ENCODE measurements at places on chromosomes 3 and 15.

GRCh38 chr3:34727700-34728099 is 911.6 kb upstream of the ARPP21 start:
- DNase-seq, result no peak

- DNase-seq, result no peak
Measured at GRCh38 chr3:61669668-61670299, 108.4 kb downstream of the PTPRG start.

GRCh38 chr15:58924327-58924726 is 9.2 kb downstream of the SLTM start:
- no peak for DNase-seq

DNA sequence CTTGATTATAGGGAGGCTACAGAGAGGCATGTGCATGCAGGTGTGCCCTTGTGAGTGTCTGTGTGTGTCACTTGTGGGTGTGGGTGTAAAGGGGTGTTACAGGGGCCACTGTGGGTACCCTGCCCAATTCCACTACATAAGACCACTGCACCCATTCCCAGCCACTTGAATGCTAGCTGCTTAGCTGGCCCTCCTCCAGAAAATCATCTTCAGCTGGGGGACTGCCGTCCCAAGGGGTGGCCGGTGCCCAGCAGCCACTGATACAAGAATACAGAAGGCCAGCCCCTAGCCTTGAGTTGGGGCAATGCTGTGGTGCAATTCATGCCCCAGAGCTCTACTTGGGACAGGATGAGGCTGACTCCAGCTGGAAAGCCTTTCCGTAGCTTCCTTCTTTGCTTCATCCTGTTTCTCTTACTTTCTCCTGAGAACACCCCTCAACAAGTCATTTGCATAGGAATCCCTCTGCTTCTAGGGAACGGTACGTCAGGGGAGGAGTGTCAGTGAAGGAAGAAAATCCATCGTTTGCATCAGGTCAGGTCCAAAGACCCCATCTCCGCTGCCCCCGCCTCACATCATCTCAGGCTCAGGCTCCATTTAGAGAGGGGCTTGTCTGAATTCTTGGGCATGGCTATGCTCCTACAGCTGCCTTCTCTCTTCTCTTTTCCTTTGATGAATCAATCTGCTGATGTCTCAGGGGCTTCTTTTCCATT is 72.0 kb downstream of the SCN5A start:
- no peak for DNase-seq

DNA sequence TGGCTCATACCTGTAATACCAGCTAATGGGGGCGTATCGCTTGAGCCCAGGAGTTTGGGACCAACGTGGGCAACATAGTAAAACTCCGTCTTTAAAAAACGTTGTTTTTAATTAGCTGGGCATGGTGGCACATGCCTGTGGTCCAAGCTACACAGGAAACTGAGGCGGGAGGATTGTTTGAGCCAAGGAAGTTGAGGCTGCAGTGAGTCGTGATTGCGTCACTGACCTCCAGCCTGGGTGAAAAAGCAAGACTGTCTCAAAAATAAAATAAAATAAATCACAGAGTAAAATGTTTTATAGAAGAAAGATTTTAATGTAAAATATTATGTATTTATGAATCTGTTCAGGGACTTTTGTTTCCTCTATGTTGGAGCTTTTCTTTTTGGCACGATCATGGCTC is 15.3 kb upstream of the STRIT1 start:
- DNase-seq, result no peak

All from activated gamma-delta T cell treated with Interleukin-2 at 50 U/mL for 16 hours (primary cell).